Activated T-helper 1 cell treated with anti-CD3 and anti-CD28 coated beads, Interleukin-12 subunit alpha, Interleukin-12 subunit beta, Interleukin-2, Interleukin-4 antibody, amounts not matched to agents 30 ng/mL and 10 ng/mL and 1 ng/mL, durations not matched to agents 14 hours and 24 hours and 36 hours (primary cell): ENCODE measurements at places on chromosomes 12 and 14.

GRCh38 chr12:106897981-106898901 is 57.5 kb upstream of the TMEM263 start:
- no peak for DNase-seq

- DNase-seq: no peak
Measured at GRCh38 chr12:9109213-9109522, 6.6 kb downstream of the A2M start.

GRCh38 chr12:132286912-132287311 is 42.5 kb downstream of the GALNT9 start:
- no peak for DNase-seq

DNA sequence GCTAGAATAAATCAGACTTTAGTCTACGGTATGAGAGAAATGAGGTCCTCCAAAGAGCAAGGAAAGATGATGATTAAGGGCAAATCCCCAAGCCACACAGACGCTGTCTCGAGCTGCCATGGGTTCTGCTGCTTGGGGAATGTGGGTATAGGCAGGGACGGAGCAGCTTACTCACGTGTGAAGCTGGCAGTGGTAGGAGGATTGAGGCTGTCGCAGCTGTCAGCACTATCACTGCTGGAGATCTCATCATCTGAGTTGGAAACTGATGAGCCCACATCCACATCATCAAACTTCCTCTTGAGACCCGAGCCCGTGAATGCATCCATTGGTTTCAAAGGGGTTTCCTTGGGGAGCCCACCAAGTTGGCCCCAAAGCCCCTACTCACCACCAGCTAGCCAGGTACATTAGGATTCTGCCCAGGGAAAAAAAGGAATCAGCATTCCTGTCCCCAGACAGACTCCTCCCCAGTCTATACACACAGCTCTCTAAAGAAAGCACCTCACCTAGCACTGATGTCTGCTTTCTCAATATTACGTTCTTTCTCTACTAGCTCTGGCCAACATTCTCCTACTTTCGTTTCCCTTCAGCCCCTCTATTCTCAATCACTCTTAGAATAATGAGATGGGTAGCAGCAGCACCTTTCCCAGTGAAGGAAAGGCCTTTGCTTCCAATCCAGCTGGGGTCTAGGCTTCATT is 7.0 kb downstream of the CSRNP2 start:
- no peak for DNase-seq

DNA sequence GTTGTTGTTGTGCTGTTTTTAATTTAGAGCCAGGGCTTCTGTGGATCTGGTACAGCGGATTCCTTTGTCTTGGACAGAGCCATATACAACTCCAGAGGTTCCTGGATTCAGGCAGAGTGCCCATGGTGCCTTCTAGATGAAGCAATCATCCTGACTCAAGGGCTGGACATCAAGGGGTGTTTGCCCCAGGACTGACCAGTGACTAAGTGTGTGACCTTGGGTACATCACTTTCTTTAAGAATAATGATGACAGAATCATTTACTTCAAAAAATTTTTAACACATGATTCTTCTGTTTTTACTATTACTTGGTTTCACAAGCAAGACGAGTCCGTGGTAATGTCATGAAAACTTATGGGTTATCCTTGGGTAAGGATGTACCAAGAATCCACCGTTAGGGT is 397.3 kb downstream of the ZFP36L1 start:
- DNase-seq: no peak

DNA sequence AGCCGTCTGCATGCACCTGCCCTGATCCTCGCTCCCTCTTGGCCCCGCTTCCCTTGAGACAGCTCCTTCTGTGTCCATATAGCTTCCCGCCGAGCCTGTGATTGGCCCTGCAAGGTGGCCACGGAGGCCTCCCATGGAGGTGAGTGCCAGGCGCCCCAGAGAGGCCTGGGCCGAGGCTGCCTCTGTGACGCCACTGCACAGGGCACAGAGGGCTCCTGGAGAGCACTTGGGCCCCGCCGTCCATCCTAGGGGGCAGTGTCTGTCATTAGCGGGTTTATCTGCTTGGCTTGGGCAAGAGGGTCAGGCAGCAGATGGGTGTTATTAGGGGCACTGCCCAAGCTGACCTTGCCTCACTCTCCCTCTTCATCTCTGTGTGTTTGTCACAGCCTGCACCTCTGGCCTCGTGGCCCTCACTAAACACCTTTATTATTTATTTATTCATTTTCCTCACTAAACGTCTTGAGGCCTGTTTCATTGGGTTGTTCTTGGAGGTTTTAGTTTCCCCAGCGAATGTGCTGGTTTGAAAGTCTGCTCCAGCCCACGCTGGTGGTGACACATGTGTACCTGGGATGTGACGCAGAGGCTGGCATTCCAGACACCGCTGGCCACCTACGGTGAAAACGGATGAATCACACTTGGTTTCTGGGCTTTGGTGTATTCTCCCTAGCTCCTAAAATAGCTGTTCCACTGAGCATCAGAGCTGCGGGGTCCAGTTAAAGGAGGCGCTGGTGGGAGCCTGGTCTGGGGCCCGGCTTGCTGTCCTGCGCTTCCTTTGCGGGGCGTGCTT is 5.9 kb downstream of the ZFYVE21 start:
- no peak for DNase-seq

- no peak for DNase-seq
Measured at GRCh38 chr14:90968025-90968424, 92.4 kb downstream of the RPS6KA5 start.

DNA sequence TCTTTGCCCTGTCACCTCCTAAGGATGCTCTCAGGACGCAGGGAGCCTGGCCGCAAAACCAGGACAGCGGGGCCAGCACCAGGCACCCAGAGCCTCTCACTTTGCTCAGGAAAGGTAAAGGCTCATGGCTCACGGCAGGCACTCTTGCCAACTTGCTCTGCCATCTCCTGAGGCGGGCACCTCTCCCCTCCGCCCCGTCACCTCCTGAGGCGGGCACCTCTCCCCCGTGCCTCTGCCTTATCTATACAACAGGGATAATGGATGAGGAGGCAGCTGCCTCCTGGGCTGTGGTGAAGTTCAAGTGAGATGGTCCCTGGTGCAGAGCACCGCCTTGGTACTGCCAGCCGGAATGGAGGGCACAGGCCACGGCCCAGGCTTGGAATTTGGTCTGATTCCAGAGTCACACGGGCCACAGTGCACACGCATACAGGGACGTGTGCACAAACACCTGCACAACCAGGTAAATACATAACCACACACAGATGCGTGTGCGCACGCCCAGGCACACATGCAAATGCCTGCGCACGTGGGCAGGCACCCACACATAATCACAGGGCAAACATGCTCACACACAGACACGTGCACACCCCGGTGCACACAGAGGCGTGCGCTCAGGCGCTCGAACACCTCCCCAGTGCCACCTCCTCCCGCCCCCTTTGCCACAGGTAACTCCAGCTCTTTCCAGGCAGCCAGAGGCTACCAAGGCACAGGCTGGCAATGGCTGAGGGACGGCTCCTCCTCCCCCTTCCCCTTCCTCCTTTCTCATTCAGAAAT is 11.6 kb downstream of the DEGS2 start:
- DNase-seq: no peak

- no peak for DNase-seq
Measured at GRCh38 chr12:38053655-38054464, 262.7 kb upstream of the ALG10B start.

GRCh38 chr12:7162691-7163114 is 26.8 kb upstream of the PEX5 start:
- DNase-seq: no peak

DNA sequence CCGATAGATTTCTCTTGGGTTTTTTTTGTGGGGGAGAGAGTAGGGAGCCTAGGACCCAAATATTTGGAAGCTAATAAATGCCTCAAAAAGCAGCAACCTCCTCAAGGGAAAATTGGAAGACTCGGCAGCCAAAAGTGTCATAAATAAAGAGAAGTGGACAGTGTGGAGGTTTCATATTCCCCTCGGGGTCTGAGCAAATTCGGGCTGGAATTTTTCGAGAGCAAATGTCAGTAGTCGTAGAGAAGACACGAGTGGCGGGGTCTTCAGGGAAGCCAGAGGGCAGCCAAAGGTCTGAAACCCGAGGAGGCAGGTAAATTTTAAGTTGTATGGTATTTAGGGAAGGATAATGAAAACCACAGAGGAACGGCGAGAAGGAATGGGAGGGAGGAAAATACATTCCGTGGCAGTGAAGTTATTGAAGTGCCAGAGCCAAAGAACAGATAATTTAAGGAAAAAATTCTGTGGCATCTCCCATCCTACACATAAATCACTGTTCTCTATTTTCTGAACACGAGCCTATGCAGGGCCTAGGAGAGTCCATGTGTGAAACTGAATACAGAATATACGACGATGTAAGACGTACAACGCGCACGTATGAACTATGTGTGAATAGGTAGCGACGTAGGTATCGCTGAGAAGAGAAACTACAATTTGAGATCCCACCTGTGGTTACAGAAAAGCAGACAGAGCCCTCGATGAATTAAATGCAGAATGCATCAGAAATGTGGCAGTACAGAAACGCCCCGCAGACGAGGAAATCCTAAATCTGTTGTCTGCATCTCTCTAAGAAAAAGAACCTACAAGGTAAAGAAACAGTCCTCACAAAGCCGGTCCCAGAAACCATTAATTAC is 12.9 kb downstream of the BCL11B start:
- no peak for DNase-seq

GRCh38 chr12:106197906-106198623 is 49.8 kb downstream of the CKAP4 start:
- DNase-seq: no peak

GRCh38 chr14:88005050-88005481 is at the start of gene GPR65:
Gene GPR65 (plus strand): TSS chr14:88005135. CDS start chr14:88010848, 5,713 bp downstream.
- peak; percentile 29 for DNase-seq

DNA sequence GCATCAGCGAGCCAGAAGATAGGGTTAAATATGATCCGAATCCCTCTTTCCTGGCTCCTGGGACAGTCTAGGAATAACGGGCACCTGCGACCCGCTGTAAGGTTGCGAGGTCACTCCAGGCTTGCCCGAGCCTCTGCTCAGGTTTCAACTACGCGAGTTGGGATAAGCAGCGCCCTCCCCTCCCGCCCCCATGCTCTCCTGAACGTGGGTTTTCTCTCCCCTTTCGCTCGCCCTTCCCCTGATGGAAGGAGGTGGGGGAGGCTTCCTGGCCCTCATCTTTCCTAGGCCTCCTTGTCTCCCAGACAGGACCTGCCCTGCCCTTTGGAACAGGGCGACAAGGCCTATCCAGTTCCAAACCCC is 753 bp upstream of the ATP5MC2 start:
- no peak for DNase-seq

DNA sequence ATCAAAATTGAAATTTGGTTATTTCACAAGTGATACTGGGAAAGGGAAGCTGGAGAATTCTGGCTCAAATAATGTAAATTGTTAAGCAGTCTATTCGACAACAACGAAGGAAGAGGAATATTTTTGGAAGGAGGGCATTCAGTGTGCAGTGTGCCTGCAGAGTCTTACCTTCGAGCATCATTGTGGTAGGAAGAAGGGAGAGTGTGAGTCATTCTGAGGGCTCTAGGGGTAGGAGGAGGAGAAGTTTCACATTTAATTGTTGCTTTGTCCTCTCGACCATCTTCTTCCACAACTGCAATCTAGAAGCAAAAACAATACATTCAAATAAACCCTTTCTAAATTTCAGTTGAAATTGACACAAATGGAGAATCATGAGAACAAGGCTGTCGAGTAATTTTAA is 263.0 kb downstream of the ACSS3 start:
- DNase-seq: no peak

GRCh38 chr14:51507511-51507905 is 144.2 kb upstream of the FRMD6 start:
- no peak for DNase-seq
